ENCODE measurements at places on chromosomes 5 and 9.

DNA sequence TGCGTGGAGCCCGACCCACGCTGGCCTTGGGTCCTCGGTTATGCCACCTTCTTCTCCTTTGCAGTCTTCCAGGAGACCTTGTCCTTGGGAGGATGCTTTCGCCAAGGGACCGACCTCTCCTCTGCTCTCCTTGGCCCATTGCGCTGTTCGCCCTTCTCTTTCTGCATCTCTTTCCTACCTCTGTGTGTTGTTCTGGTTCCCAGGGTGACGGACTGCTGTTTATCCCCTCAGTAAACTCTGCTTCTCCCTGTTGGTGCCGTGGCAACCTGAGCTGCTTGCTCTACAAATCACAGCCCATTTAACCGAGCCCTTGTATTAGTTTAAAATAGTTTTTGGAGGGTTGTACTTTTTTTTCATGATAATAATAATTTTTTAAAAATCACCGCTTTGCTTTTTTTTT, 97.9 kb downstream of the DAPK1 start:
- no peak for DNase-seq

DNA sequence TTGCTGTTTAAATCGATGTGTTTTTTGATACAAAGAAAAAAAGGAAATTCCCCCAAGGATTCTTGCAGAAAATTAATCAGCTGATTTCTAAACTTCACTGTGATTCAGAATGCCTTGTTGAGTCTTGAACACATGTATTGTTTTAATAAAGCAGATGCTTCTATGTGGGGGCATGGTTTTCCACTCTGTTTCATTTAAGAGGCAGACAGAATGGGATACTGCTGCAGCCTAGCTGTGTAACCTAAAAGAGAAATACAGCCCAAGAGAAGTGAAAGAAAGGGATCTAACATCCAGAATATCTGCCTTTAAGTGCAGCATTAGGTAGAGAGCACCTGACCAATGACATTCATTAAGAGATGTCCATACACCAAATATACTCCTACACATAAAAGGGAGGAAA, 365.1 kb upstream of the CCNH start:
- DNase-seq: no peak

GRCh38 chr5:107285772-107286171, 385.0 kb downstream of the EFNA5 start:
- no peak for DNase-seq

GRCh38 chr5:68319706-68320412, 104.3 kb downstream of the PIK3R1 start:
- no peak for DNase-seq

GRCh38 chr9:32703635-32704034, 68.2 kb upstream of the TAF1L start:
- DNase-seq: no peak

GRCh38 chr5:142800776-142801494, 30.8 kb downstream of the ARHGAP26 start:
- DNase-seq: peak; percentile 27

GRCh38 chr9:131709771-131710431, 30.0 kb downstream of the RAPGEF1 start:
- peak; percentile 49 for DNase-seq

GRCh38 chr9:6632516-6633183, 12.9 kb downstream of the GLDC start:
- DNase-seq: peak; percentile 81

DNA sequence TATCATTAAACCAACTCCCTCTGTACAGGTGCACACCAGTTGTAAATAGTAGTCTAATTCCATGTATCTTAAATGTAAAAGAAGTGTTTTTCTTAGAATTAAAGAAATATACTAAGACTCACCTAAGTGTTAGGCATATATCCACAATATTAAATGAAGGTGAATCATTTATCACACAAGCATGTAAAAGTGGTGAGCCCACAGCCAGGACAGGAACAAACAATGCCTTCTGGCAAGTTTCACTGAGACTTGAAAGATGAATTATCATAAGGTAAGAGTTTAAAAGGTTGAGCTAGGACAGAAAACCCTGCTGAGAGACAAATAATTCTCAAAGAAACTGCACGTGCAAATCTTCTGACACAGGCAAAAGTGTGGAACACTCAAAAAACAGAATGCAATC, 832.5 kb downstream of the TAF11L14 start:
- no peak for DNase-seq

DNA sequence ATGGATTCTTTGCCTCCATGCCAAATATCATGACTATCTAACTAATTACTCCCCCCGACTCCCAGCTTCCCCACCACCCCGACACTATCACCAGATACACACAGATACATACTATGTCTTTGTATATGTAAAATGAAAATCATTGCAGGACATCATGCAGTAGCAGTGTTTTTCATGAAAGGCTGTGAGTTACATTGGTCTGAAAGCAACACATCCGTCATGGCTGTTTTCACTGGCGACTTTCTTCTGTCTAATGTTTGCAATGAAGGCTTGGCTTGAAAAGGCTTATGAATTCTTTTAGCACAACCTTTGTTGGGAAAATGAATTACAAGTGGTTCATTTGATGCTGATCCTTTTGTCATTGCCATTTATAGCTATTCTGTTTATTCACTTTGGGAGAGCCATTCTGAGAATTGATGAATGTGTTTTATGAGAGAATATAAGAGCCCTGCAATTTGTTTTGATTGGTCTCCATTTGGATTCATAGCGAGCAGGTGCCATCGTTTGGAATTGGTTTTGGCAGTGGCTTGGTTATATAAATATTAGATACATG, 103.4 kb downstream of the PIP5K1B start:
- no peak for DNase-seq

- DNase-seq: no peak
Observed at GRCh38 chr5:114734238-114734637, 372.4 kb downstream of the KCNN2 start.

GRCh38 chr9:81552581-81552991, 136.8 kb downstream of the TLE1 start:
- no peak for DNase-seq

DNA sequence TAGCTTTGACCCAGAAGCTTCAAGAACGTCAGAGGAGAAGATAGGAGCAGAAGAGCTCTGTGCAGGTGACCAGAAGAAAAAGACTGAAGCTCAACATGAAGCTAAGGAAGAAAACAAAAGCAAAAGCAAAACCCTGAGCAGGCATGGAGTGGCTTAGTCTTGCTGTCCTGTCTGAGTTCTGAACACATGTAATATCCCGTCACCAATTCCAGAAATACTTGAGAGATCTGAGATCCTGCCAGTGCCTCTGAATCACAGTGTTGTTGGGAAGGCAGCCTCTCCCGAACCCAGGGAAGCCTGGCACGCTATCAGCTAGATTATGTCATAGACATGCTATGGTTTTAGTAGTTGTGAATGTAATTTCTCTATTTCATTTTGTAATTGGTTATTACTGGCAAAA, 235.7 kb downstream of the ICE1 start:
- DNase-seq: peak; percentile 2

- DNase-seq: no peak
Observed at GRCh38 chr9:106980551-106981101, 117.7 kb downstream of the ZNF462 start.

GRCh38 chr5:133538718-133539117, 73.6 kb downstream of the FSTL4 start:
- DNase-seq: no peak

- peak; percentile 67 for DNase-seq
Observed at GRCh38 chr9:100066539-100066938, 32.3 kb downstream of the ERP44 start.

- DNase-seq: no peak
Observed at GRCh38 chr9:107914151-107914550, 424.6 kb upstream of the KLF4 start.

GRCh38 chr5:61796773-61797172, 464.7 kb downstream of the ZSWIM6 start:
- DNase-seq: no peak

DNA sequence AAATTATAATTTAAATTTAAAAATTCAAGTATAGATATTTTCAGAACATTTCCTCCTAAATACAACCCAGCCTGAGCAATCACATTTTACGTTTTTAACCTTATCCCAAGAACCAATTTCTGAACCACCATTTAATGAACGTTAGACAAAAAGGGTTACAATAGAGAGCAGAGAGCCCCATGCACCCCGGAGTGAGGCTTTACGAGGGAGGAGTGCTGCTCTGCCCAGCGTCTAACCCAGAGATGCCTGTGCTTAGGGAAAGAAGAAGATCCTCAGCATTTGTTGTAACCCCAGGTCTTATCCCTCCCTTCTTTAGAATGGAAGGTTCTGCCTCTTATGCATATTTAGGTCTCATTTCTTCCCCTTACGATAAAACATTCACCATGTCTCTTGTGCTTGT, 169.1 kb downstream of the ICE1 start:
- DNase-seq: no peak

- DNase-seq: no peak
Observed at GRCh38 chr5:165076686-165077085, 1571.3 kb downstream of the MAT2B start.

- DNase-seq: no peak
Observed at GRCh38 chr9:7171396-7172153, 413.8 kb downstream of the KDM4C start.

DNA sequence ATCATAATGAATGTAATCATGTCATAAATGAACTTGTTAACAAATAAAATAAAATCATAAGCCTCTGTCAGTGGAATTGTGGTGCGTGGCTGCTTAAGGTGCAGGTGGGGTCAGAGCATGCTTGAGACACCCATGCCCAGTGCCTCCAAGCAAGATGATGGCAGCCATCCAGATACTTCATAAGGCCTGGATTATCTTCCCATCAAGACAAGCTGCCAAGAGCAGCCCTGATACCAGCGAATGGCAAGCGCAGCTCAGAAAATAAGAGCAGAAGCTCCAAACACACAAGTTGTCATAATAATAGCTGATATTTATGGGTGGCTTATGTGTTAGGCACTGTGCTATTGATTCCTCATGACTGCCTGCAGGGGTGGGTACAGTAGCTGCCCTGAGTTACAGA, 21.8 kb upstream of the LMX1B start:
- no peak for DNase-seq

DNA sequence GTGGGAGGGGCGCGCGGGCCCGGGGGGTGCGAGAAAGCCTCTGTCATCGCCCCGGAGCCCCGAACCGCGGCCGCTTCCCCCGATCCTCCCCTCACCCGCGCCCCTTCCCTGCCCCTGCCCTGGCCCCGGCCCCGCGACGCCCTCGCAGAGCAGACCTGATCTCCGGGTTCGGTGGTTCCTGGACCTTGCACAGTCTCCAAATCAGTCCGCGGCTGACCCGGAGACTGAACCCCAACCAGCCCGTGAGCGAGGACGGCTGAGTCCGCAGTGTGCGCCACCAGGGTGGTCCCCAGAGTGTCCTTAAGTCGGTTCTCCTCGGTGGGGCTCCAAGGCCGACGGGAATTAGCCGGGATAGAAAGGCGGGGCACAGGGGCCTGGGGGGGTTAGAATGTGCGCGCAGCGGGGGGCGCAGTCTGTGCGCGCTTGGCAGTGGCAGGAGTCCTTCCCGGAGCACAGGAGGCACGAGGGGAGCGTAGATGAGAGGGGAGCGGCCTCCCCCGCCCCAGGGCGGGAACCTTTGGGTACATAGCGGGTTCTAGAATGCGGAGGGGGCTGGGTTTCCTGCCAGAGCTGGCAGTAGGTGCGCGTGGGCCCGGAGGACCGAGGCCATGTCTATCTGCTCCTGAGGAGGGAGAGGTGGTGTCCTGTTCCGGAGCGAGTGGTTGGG, 779 bp downstream of the PKN3 start:
- DNase-seq: peak; percentile 66

DNA sequence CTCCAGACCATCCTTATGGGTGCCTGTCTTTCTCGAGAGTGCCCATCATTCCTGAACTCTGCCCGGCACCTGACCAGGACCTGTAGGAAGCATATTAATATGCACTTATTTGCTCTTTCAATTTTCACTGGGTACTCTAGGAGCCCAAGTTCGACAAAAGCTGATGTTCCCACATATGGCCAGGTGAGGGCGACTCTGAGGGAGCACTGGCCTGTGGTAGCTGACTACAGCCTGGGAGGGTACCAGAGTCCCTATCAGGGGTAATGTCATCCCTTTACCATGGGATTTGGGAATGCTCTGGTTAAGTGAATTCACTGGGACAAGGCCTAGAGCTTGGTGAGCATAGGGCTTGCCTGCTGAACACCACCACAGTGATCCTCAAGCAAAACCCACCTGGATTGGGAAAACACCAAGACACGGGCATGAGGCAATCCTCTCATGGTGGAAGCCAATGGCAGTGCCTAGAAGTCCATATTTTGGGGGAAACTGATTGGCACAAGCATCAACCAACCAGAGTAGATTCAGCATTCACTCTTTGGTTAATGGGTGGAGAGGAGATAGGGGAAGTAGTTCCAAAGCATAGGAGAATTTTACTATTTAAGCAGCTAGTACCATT, 112.2 kb downstream of the MTX3 start:
- DNase-seq: peak; percentile 21

DNA sequence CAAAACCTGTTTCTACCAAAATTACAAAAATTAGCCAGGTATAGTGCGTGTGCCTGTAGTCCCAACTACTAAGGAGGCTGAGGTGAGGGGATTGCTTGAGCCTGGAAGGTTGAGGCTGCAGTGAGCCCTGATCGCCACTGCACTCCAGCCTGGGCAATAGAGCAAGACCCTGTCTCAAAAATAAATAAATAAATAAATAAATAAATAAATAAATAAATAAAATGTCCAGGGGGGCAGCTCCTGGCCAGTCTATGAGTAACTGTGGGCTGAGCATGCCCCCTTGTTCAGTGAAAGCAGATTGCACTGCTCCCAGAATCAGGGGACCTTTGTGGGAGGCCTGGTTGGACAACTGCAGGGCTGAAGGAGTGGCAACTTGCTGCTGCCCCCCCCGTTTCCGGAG, 62.7 kb downstream of the PDE6A start:
- DNase-seq: no peak

- no peak for DNase-seq
Observed at GRCh38 chr5:90383903-90384302, 25.7 kb downstream of the CETN3 start.

DNA sequence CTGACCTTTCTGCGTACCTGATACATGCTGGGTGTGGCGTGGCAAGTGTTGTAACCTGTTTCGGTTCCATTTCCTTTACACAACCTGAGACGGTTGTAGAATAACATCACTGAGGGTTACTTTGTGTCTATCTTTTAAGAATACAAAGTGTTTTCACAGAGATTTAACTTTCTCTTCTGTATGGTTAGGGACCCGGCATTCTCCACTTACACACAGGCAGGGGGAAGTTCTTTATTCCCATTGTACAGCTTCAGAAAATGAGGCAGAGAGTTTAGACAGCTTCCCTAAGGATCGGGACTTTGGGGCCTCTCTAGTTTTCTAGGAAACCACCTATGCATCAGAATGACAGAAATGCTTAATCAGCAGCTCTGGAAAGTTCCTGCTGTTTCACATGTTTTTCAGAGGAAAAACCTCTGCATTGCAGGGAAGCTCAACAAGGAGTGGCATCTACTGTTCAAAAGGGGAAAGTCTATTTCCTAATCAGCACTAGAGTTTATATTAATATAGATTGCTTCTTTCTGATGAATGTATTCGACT, 41.3 kb downstream of the CAST start:
- peak; percentile 17 for DNase-seq

- no peak for DNase-seq
Observed at GRCh38 chr9:135363596-135363995, 116.0 kb upstream of the PPP1R26 start.

GRCh38 chr9:27679338-27679737, 106.1 kb upstream of the C9orf72 start:
- DNase-seq: no peak
